ENCODE measurements at places on chromosomes 7 and 10.

DNA sequence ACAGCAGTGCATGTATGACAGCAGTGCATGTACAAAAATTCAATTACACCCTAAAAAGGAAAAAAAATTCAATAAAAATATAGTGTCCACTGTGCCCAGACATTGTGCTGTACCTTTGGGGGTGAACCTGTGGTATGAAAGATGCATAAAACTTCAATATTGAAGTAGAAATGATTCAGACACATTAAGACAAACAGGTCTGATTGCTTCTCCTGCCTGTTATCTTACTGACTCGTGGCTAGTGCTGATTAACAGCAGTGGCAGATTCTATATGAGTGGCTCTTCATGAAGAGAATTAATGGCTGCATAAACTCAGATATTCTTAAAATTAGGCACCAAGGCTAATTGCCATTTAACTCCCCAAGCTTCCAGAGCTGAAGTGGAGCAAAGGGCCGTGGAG is 37.9 kb downstream of the GATA3 start:
- DNase-seq: no peak

DNA sequence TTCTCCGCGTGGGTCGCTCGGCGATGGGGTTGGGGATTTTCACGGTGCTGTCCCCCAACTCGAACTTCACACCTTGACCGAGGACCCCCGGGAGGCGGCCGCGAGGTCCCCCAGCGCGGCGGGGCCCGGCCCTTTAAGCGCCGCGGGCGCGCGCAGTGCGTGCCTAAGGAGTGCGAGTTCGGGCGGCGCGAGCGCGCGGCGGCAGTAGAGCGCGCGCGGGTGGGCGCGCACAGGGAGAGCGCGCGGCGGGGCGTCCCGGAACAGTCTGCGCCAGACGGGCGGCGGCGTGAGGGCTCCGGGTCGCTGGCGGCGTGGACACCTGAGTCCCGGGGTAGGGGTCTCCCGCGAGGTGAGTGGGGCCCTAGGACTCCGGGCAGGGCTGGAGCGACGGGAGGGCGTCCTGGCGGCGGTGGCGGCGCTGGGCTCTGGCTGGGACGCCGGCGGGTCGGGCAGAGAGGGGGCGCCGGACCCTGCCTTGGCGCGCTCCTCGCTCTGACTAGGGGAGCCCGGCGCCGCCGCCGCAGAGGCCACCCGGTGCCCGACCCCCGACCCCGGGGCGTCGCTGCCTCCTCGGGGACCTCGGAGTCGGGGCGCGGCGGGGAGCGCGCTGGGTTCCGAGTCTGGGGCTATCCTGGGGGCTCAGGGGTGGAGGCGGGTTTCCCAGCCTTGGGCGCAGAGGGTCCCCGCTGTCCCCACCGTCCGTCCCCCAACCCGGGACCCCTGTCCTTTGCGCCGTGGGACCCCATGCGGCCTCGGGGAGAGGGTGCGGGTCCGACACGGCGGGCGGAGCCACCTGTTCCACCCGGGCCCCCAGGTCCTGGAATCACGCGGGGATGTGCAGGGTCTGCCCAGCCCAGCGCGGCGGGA is at the start of gene PROSER2:
PROSER2 (plus strand) TSS at position 235 of the 867 bp plus-strand sequence. CDS start 28,722 bp downstream, outside the sequence.
- DNase-seq: no peak

GRCh38 chr10:92695679-92696605 is 6.2 kb downstream of the HHEX start:
- no peak for DNase-seq

DNA sequence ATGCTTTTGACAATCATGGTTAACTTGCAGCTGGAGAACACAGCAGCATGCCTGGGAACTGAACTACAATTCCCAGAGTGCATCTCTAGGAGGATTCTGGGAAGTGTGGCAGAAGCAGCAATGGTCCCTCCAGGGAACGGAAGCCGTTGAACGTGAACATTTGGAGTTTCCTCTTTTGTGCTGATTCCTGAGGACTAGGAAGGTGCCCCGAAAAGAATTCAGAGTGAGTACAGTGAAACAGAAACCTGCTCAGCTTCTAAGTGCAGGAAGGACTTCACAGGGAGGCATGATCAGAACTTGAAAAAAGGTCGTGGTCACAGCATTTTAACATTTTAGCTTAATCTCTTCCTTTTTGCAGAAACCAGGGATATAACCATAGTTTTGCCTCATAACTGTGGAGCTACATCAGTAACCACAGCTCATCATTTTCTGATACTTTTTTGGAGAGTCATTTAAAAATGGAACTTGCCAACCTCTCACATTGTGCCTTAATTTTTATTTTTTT is at the start of gene NUDT13:
NUDT13 (plus strand) TSS at position 111 of the 505 bp plus-strand sequence. CDS start 3,911 bp downstream, outside the sequence.
- peak; percentile 87 for DNase-seq

DNA sequence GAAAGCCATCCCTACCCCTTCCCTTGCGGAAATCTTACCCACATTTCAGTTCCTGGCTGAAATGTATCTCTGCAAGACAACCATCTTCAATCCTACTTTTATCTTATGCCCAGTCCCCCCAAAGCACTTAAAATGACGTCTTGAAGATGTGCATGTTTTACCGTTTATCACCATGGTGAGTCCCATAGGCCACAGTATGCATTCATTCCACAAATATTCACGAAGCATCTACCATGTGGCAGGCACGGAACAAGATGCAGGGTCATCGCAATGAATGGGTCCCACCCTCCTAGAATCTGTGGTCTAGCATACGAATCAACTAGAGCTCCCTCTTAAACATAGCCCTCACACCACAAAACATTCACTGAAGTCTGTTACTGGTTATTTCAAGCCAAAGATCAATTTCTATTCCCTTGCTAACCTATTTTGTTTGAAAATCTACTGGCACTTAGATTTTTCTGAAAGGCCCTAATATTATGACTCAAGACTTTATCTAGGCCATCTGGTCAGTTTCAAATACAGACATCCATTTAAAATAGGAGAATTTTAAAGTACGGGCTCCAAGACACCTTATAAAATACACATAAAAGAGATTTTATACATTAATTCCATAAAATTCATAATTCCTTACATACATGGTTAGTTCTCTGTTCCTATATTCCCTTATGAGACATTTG is 99.4 kb downstream of the PARD3 start:
- no peak for DNase-seq

- no peak for DNase-seq
These were observed 104.0 kb upstream of the PRR15 start for GRCh38 chr7:29459589-29459988.

DNA sequence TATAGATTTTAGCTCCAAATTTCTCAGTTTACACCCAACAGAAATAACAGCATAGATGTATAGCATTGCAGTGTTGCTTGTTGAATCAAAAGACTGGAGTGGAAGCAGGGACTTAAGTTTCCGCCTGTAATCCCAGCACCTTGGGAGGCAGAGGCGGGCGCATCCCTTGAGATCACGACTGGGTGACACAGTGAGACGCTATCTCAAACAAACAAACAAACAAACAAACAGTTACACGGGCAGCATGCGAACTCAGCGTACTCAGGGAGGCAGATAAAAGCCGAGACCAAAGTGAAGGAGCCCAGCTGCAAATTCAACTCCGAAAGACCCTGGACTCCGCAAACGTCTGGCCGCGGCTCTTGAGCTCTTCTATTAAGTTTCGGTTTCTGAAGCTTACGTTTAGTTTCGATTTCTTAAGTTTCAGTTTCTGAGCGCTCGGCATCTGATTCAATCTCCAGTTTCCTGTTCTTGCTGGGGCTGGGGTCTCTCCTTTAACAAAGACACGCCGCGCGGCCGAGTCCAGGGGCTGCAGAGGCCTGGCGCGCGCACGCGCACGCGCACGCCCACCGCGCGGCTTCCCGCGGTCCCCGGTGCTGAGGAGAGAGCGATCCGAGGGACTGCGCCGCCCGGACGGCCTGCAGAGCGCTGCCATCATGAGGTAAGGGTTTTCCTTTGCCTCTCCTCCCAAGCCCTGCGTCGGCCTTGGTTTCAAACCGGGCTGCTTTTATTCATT is at the start of gene IFIT5:
IFIT5 (plus strand) TSS at position 423 of the 733 bp plus-strand sequence; CDS start at position 654, 231 bp downstream.
- DNase-seq: peak; percentile 80

DNA sequence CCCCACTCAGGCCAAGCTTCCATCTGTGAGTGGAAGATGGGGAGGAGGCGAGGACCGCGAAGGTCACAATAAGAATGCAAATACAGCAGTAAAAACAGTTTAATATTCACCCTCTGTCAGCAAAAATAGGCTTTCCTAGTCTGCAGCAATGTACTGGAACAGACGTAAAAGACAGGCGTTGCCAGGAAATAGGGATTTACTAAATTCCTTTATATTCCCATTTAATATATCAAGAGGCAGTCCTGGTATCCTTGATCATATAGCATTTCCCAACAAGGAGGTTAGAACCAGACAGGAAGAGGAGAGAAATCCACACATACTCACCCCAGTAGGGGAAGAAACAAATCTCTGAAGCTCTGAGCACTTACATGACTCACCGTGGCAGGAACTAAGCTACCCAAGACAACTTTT is 1054.9 kb upstream of the C7orf33 start:
- DNase-seq: no peak

GRCh38 chr7:74284781-74285259 is 4.4 kb upstream of the CLIP2 start:
- no peak for DNase-seq

- DNase-seq: no peak
These were observed 88.8 kb upstream of the TMEM26 start for GRCh38 chr10:61541960-61542359.

DNA sequence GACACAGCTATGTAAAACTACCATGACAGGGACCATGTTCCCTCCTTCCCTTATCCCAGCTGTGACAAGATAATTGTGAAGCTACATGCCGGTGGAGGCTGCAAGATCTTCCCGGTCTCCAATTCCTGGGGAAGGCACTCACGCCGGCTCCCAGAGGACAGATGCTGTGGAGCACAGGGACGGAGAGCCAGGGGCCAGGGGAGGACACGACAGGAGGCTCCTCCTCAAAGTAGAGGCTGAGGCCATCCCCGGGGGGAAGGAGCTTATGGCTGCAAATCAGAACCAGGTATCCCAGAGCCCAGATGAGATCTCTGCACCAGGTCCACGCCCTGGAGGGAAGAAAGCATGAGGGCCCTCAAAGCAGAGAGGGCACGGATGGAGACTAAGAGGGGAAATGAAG is 286.2 kb downstream of the TCERG1L start:
- no peak for DNase-seq

DNA sequence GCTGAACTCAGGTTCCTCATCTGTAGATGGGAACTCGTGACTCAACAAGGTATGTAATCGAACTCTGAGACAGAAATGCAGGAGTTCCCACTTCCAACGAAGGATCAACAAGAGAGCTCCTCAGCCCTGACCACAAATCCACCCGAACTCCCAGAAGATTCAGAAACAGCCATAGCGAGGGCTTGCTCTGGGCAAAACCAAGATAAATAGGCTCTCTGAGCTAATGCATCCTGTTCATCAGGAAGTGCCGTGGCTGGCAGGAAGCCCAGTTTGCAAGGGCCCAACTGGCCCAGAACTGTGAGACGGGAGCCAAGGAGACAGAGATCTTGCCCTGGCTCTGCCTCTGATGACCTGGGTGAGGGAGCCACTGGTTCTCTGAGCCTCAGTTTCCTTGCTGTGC is 141.7 kb upstream of the PFKP start:
- peak; percentile 35 for DNase-seq

DNA sequence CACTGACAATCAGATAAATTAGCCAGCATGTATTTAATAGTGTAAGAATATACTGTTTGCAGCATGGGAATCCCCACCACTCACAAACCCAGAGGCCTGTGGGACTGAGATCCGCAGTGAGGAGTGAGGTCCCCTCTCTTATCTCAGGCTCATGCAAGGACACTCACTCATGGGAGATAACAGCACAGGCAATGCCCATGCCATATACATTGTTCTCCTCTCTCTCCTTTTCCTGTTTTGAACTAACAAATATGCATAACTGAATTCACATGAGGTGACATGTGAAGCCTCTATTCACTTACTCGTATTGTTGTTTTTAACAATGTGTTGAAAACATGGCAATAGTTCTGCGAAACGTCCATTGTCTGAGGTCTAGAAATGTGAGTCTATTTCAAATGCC is 230.5 kb downstream of the ARHGAP21 start:
- no peak for DNase-seq

- DNase-seq: no peak
These were observed 204.9 kb upstream of the FRMD4A start for GRCh38 chr10:14535457-14536130.

- no peak for DNase-seq
These were observed 241.4 kb upstream of the ZNF32 start for GRCh38 chr10:43890124-43890523.

- no peak for DNase-seq
These were observed 27.0 kb upstream of the FRAT2 start for GRCh38 chr10:97361537-97361901.

DNA sequence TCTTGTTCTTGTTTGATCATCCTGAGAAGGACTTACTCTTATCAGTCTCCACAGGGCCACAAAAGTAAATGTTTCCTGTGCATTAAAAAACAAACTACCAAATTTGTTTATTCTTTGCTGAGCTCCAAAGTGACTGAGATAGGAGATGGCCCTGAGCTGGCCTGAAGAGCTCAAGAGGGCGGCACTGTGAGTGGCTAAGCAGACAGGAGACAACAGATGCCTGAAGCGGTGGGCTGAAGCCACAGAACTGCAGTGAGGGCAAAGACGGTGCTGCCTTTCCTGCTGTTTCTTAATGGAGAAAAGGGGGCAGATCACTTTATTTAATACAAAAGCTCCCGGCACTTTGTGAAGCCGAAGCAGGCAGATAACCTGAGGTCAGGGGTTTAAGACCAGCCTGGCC is 379.6 kb downstream of the ARL4A start:
- no peak for DNase-seq

DNA sequence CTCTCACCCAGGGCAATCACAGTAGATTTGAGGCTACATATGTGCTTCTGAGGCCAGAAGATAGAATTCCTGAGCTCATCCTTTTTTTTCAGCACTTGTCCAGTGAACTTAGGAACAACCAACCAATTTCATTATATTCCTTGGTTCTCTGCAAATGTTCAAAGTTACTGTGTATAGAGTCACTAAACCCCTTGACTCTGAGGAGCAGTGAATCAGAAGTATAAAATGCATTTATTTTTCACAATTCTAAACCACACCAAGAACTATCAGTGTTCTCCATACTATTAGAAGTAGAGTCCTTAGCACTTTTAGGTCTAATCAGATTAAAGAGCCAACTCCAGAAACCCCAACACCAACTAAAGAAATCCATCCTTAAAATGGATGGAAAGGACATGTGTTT is 19.6 kb upstream of the PAPSS2 start:
- DNase-seq: no peak

DNA sequence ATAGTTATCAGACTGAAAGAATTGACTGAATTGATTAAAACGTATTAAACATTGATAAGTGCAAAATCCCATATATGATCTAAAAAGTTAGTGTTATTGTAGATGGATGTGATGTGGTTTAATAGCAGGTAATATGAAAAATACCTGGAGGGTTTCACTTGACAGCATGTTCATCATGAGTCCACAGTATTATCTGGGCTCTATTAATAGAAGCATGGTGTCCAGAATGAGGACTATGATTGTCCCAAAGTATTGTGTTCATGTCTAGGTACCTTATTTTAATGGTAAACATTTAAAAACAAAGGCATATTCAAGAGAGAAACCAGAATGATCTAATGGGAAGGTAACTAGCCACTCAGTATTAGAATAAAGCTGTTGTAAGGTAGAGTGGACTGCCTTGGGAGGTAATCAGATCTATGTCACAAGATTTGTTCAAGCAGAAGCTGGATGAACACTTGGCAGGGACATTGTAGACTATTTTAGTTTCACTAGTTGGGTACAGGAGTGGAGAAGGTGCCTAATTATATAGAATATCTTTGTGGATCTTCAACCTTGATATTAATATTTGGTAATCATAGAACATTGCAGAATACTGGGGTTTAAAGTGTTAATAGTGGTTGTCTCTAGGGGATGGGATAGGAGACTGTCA is 43.5 kb downstream of the MCU start:
- no peak for DNase-seq
